Activated gamma-delta T cell treated with Interleukin-2 at 50 U/mL for 16 hours (primary cell): ENCODE measurements at places on chromosomes 11 and 22.

DNA sequence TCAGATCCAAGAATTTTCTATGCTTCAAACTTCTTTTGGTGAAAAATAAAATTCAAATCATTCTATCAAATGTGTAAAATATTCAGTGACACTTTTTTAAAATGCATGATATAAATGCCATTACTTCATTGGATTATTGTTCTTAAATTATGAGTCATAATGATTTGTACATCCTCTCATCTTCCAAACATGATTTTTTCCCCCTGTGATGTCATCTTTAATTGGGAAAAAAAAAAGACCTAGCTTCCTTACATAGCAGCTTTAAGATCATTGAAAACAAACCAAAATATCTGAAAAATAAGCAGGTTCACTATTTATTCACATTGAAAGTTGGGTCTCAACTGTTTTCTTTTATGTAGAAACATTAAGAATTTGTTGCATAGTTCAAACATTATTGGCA is 1549.4 kb downstream of the LRRC4C start:
- DNase-seq, result no peak

DNA sequence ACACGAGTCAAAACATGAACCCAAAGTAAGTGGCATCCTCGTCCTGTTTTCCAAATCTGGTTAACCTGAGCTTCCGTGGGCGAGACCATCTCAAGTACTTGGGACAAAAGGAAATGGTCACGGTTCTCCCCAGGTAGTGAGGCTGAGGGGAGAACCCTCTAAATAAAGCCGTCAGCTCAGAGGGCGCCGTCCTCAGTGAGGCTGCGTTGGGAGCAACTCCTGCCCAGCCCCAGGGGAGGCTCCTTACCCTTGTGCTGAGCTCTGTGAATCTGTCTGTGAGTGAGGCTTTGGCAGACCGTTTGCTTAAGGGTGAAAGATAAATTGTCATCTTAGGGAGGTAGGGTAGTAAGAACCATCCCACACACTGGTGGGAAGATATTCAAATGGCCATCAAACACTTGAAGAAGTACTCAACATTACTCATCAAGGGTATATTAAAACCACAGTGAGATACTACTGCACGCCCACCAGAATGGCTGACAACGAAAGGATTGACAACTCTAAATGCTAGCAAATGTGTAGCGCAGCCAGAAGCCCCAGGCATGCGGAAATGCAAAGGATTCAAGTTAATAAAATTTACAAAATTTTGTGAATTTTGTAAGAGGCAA is 321.0 kb downstream of the TBC1D22A start:
- no peak for DNase-seq

DNA sequence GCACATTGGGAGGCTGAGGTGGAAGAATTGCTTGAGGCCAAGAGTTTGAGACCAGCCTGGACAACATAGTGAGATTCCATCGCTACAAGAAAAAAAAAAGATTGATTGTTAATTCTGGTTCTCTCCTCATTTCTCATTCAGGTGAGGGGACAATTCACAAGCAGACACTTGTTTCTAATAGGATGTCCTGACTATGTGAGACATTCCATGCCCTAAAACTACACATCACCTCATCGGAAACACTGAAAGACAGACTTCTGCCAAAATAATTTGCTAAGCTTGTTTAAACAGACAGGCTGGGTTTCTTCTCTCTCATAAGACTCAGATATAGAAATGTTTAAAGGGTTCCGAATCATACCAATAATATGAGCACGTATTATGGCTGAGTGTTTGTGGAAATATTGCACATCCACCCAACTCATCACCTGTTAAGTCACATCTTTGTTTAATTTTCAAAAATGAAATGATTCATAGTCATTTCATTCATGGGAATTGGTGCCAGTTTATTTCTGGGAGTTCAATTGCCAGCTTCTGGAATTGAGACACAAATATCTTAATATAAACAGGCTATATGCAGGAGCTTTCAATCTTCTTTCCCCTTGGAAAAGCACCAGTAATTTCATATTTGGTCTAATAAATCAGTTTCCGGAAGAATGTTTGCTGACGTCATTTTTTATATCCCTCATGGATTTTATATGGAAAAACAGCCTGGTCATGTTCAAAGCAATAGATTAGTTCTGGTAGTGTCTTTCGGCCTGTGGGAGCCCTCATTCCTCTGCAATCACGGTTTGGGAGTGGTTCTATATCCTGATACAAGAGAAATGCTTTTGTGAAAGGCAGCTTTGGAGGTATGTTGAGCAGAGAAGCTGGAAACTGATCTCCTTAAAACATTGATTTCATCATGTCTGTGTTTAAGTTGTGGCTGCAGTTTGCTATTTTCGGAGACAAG is 87.0 kb downstream of the BDNF start:
- DNase-seq, result no peak

- DNase-seq, result peak; percentile 0
Observed at GRCh38 chr22:50734986-50735738, 2.8 kb upstream of the ACR start.

DNA sequence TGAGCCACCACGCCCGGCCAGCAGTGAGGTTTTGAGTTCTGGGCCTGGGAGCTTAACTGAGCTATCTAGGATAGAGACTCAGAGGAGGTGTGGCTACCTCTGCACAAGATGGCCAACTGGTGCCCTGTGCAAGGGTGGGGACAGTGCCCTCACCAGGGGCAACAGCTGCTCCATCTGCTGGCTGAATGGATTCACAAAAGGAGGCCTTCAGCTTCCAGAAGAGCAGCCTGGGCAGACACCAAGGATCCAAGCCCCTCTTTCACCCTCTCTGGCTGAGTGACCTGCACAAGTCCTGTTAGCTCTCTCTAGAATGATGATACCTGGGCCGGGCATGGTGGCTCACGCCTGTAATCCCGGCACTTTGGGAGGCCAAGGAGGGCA is 33.5 kb upstream of the BAIAP2L2 start:
- DNase-seq, result no peak

- no peak for DNase-seq
Observed at GRCh38 chr22:28977481-28977971, 84.1 kb downstream of the C22orf31 start.

DNA sequence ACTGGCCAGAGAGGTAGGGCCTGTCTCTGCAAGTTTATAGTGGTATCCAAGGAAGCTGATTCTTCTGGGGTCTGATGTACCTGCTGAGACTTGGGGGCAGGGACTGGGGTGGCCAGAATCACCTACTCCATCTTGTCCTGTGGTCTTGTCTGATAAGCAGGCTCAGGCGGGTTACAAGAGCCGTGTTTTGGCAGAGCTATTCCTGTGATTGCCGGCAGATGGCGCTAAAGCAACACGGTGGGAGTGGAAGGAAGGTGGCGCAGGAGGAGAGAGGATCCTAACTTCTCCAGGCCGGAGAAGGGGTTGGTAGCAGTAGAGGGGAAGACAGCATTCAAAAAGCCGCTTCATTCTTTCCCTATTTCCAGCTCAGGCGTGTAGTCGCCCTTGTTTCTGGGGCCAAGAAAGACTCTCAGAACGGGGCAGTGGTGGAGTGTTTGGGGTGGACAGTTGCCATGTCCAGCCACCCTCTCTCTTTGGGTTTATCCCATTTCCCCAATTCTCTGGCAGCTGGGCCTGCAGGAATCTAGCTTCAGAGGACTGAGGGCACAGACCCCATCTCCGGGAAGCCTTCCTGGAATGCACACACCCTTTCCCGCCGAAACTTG is 15.1 kb downstream of the CHRM1 start:
- DNase-seq, result peak; percentile 74

DNA sequence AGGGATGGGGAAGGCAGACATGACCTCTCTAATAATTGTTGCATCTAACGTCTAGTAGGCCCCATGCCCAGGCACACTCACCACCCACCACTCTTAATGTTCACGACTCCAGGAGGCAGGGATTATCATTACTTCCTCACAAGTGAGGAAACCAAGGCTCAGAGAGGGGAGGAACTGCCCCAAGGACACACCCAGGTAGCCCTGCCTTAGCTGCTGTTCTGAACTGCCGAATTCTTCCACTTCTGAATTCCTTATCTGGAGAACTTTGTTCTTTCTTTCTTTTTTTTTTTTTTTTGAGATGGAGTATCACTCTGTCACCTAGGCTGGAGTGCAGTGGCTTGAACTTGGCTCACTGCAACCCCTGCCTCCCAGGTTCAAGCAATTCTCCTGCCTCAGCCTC is 16.7 kb downstream of the SLCO2B1 start:
- DNase-seq, result no peak

DNA sequence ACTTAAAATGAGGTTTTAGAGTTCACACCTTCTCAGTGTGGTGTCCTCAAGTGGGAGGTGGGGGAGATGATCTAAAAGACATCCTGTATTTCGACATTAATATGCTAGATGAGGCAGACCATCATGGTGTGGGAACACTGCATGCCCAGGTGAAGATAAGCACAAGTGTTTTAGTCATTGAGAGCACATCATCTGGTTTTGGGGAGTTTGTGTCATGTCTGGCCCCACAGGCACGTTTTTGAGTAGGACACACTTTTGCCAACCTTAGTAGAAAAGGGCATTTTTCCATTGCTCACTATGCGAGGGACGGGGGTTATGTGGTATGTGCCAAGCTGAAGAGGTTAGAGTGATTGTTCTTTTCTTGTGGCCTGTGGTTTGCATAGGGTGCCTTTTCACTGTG is 189.3 kb downstream of the DBX1 start:
- DNase-seq, result peak; percentile 6

DNA sequence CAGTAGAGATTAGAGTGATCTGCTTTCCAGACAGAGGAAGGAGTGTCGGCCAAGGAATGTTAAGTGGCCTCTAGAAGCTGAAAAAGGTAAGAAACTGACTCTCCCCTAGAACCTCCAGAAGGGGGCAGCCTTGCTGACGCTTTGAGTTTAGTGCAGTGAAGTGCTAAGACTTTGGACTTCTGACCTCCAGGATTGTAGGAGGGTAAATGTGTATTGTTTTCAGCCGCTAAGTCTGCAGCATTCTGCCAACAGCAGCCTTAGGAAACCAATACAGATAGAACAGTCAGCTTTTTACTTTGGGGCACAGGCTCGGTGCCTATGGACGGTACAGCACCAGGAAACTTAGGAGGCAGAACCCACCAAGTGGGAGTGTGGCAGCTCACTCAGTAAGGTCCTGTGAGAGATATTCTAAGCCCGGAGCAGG is 3.6 kb upstream of the TBC1D22A start:
- DNase-seq, result peak; percentile 61

DNA sequence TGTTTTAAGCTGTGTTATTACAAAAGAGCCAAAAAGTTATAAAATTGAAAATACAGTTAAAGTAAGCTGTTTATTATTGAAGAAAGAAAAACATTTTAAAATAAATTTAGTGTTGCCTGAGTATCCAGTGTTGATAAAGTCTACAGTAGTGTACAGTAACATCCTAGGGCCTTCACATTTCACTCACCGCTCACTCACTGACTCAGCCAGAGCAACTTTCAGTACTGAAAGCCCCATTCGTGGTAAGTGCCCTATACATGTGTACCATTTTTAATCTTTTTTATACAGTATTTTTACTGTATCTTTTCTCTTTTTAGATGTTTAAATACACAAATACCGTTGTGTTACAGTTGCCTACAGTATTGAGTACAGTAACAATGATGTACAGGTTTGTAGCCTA is 35.0 kb downstream of the POLD3 start:
- no peak for DNase-seq

- peak; percentile 70 for DNase-seq
Observed at GRCh38 chr22:42169055-42169469, 38.5 kb upstream of the CYP2D6 start.

DNA sequence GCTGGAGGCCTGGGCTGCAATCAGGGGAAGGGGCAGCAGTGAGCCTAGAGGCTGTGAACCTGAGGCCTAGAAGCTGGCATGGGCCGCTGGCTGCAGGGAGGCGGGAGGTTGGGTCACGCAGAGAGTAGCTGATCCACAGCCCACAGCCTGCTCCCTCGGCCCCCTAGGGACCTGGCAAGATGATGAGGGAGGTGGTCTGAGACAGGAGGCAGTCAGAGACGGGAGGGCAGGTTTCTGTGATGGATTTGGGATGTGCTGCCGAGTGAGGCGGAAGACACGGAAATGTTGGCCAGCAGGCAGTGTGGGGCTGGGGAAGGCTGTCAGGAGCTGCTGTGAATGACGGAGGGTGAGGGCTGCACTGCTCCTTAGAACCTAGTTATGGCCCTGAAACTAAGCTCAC is 22.7 kb downstream of the LRFN4 start:
- no peak for DNase-seq

GRCh38 chr11:17596711-17597110 is 49.7 kb downstream of the OTOG start:
- DNase-seq, result no peak

DNA sequence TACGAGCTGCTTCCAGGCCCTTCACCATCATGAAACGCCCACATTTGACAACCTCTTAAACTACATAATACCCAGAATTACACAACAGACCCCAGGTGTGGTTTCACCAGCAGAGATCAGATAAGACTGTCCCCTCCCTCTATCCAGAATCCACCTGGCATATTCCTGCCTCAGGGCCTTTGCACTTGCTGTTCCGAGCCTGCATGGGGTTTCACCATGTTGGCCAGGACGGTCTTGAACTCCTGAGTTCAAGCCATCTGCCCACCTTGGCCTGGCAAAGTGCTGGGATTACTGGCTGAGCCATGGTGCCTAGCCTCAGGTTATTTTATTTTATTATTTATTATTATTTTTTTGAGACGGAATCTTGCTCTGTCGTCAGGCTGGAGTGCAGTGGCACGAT is 73.4 kb downstream of the FBXO7 start:
- no peak for DNase-seq

- DNase-seq, result no peak
Observed at GRCh38 chr22:20186183-20186870, 35.5 kb upstream of the CCDC188 start.

DNA sequence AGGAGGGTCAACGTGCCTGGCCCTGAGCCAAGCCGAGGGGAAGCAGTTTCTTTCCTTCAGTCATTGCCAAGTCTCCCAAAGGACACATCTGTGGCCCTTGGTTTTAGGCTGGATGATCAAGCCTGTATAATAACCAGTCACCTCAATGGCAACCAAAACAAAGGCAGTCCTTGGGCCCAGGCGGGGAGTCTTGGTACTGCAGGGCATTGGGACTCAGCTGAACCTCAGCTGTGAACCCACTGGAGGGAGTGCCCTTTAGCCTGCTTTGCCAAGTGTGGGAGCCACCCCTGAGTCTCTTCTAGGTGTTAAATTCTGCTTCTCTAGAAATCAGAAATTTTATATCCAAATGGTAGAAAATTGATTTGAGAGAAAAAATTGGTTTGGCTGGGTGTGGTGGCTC is 36.9 kb downstream of the CPT1A start:
- no peak for DNase-seq

GRCh38 chr22:27440304-27440865 is 361.2 kb downstream of the MN1 start:
- DNase-seq, result no peak
